Immature natural killer cell (primary cell): ENCODE measurements at places on chromosomes 16 and 17.

DNA sequence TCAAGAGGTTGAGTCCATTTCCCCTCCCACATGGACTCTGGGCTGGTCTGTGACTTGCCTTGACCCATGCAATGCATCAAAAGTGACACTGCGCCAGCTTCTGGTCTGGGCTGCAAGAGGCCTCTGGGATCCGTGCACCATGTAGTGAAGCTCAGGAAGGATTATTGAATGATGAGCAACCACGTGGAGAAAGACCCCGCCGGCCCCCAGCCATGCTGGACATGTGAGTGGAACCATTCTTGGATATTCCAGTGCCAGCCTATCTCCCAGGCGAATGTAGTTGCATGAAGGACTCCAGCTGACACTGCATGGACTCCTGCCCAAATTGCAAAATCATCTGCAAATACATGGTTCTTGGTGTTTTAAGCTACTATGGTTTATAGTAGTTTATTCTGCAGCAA is 7.6 kb upstream of the ALOX15B start:
- no peak for DNase-seq

DNA sequence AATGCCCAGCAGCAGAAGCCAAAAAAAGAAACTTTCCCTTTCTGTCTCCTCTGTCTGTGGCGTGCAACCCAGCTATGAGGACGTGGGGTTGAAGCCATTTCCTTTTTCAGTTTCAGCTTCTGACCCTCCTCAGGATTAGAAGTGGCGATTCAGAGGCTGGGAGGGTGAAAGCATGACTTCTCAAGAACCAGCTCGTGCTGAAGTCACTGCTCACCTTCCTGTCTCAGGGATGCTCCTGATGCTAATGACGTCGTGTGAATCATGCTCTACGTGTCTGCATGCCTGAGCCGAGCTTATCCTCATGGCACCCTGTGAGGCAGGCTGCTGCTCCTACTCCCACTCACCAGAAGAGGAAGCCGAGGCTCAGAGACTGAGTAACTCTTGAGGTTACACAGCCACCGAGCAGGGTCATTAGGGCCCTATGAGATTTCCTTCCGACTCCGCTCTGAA is 5.7 kb upstream of the LPO start:
- no peak for DNase-seq

- no peak for DNase-seq
Measured at GRCh38 chr16:28935346-28935745, 3.6 kb downstream of the CD19 start.

DNA sequence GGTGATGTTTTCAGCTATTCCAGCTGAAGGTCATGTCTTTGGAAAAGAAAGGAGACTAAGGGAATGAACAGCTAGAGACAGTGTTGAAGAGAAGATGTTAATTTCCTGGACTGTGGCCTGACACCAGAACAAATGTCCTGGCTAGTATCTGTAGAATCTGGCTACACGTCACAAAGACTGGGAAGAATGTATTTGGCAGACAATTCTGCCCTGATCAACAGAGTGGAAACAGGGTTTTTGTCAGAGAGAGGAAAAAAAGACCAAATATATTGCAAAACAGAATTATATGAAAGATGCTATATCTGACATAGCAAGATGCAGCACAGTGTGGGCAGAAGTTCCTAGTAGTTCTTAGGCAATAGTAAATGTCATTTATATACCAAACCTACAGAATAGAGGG is 17.0 kb upstream of the ANKFN1 start:
- DNase-seq = no peak

DNA sequence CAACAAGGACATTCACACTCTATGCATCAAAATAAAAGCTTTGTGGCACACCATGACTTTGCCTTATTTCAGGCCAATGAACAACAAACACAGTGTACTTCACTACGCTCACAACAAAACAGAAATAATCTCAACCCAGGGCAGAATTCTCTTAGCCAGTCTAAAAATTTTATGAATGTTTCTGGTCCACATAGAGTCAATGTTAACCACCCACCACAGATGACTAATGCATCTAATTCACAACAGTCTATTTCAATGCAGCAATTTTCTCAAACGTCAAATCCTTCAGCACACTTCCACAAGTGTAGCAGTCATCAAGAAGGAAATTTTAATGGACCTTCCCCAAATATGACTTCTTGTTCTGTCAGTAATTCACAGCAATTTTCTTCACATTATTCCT is 101.7 kb downstream of the CHD9 start:
- no peak for DNase-seq

- no peak for DNase-seq
Measured at GRCh38 chr16:64305663-64306062, 816.2 kb downstream of the CDH11 start.

- no peak for DNase-seq
Measured at GRCh38 chr16:74585846-74586443, 21.0 kb downstream of the GLG1 start.

DNA sequence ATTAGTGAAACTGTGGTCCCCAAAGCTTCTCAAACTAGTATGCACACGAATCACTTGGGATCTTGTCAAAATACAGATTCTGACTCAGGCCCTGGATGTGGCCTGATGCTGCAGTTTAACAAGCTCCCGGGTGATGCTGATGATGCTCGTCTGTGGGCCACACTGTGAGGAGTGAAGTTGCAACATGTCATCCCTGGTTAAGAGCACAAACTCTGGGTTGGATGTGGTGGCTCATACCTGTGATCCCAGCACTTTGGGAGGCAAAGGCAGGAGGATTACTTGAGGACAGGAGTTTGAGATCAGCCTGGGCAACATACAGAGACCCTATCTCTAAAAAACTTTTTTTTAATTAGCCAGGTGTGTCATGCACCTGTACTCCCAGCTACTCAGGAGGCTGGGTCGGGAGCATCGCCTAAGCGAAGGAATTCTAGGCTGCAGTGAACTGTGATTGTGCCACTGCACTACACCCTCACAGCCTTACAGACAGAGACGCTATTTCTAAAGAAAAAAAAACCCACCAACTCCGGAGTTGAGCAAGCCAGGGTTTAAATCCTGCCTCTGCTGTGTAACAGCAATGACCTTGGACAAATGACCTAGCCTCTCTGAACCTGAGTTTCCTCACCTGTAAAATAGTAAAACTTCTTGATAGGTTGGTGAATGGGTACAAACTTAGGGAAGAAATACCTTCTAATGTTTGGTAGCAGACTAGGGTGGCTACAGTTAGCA is 24.4 kb upstream of the ABAT start:
- no peak for DNase-seq

- no peak for DNase-seq
Measured at GRCh38 chr17:7940743-7941142, 8.7 kb downstream of the CNTROB start.

GRCh38 chr16:57563487-57563750 is 21.0 kb downstream of the ADGRG5 start:
- no peak for DNase-seq

GRCh38 chr17:11564589-11565380 is 33.5 kb upstream of the DNAH9 start:
- no peak for DNase-seq

- DNase-seq = no peak
Measured at GRCh38 chr17:20072692-20072992, 63.5 kb downstream of the SPECC1 start.

DNA sequence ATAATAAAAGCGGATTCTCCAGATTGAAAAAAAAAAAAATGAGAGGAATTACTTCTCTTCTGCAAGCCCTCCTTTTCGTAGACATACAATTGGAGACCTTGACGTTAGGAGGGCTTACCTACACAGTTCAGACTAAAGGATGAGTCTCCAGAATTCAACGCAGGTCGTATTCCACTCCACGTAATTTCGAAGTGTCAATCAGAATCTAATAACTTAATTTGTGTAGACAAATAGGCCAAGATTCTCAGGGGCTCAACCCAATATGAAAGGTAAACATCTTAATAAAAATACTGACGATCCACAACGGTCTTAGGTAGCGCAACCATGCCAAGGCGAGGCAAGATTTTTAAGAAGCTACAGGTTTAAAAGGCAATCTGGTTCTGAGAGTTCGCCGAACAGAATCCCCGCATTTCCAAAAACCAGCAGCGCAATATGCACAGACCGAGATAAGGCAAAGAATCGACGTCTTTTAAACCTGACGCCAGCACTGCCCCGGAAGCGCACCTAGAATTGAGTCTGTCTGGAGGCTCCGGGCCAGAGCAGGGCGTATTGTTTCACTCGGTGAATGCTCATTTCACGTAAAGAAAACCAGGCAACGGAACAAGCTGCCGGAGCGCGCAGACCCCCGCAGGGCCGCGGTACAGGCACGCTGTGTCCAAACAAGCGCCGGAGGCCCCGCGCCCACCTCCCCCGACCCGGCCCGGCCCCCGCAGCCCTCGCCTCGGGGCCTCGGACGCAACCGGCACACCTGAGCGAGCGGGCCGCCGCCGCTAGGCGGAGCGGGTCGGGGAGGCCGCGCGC is 623 bp downstream of the MBTPS1 start:
- DNase-seq = no peak

DNA sequence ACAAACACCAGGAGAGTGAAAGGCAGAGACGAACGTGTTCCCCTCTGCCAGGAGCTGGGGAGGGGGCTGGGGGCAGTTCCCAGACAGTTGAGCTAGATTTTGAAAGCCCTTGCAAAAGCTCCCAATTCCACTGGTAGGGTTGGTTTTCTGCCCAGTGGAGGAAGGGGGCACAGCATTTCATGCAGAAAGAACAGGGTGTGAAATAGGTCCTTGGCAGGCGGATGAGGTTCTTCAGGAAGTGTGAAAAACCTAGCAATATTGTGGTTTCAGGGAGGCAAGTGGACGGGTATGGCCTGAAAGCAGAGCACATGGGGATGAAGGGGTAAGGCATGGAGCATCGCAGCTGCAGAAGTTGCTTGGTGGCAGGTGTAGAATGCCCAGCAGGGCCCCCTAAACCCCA is 248.3 kb downstream of the KATNIP start:
- no peak for DNase-seq

GRCh38 chr16:85690469-85691064 is 1.8 kb upstream of the GINS2 start:
- DNase-seq = no peak

DNA sequence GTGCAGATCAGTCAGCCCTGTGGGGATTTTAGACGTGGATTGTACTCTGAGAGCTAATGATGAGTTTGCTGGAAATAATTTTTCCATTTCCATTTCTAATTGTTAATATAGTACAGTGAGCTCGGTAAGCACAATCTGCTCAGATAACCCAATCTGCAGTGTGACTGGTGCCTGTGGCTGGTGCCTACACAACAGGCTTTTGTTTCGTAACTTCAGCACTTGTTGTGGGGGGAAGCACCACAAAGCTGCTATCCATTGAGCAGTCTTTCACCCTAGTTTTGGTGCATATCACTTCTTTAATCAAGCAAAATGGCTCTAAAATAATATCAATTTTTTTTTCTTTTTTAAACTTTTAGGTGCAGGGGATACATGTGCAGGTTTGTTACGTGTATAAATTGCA is 534.9 kb upstream of the HSBP1 start:
- no peak for DNase-seq

DNA sequence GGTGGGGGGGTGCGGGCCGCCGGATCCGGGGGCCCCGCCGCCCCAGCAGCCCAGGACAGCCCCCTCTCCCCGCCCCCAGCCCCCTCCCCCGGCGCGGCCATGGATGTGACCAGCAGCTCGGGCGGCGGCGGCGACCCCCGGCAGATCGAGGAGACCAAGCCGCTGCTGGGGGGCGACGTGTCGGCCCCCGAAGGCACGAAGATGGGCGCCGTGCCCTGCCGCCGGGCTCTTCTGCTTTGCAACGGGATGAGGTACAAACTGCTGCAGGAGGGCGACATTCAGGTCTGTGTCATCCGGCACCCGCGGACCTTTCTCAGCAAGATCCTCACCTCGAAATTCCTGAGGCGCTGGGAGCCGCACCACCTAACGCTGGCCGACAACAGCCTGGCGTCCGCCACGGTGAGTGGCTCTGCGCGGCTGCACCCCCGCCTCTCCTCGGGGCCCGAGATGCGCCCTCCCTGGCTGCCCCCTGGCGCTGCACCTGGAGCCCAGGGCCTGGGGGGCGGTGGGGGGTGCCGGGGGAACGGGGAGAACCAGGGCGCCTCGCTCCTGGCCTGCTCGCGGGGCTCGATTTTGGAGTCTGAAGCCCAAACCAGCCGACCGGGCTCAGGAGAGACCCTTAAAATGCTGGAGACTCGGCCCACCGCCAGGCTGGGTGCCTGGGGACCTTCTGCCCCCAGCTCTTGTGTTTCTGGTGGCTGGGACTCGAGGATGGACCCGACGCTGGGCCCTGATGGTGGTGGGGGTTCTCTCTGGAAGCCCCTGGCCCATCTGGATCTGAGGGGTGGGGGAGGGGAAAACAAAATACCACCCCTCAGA is 744 bp downstream of the CMIP start:
- peak; percentile 50 for DNase-seq

DNA sequence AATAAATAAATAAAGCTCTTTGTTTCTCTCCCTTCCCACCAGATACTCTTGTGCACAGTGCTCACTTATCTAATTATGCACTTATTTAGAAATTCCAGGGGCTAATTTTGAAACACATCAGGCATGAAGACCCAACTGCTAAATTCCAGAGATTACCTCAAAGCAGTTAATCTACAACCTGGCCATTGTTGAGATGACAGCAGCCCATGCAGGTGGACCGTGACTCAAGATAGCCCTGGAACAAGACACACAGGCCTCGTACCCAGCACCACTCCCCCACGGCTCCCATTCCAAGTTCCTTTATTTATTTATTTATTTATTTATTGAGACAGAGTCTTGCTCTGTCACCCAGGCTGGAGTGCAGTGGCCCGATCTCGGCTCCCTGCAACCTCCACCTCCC is 60.1 kb upstream of the NPEPPS start:
- DNase-seq = no peak

GRCh38 chr16:55571-56136 is 2.0 kb downstream of the SNRNP25 start:
- no peak for DNase-seq

DNA sequence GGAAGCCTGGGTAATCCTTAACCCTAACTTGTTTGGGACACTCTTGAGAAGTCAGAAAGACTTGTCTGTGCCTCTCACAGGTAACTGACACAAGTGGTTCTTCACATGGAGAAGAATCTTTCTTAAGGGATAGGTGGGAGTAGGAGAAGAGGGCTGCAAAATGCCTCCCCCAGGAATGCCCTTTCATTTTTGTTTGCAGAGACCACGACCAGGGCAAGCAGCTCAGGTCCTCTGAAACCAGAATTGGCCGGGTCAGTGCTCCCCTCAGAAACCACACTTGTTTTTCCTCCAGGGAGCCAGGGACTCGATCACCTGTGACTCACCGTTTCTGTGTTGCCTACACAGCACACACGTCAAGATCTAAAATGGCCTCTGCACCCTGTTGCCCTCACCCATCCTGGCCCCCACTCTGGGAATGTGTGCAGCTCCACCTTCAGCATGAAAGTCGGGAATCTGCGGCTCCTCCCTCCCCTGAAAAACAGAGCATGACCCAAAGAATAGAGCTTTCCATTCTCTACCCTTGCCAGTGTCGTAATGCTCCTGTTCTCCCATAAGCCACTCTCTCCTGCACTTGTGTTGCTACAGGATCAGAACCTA is 36.1 kb downstream of the HNF1B start:
- DNase-seq = no peak

DNA sequence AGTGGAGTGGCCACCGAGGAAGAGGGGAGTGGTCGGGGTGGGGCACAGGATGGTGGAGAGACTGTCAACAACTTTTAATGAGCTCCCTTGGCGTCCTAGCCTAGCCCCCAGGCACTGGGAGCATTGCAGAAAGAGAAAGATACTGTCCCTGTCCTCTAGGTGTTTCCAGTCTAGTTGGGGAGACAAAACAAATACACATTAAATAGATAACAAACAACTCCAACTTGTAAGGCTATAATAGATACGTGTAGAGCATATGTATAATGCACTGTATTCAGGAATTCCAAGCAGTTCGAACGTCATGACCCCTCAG is 435 bp upstream of the UBE2O start:
- DNase-seq = no peak

- no peak for DNase-seq
Measured at GRCh38 chr16:2208308-2208707, 2.4 kb downstream of the BRICD5 start.

- no peak for DNase-seq
Measured at GRCh38 chr16:24834459-24835335, 11.1 kb upstream of the SLC5A11 start.
